ENCODE measurements at places on chromosomes 4 and X.

DNA sequence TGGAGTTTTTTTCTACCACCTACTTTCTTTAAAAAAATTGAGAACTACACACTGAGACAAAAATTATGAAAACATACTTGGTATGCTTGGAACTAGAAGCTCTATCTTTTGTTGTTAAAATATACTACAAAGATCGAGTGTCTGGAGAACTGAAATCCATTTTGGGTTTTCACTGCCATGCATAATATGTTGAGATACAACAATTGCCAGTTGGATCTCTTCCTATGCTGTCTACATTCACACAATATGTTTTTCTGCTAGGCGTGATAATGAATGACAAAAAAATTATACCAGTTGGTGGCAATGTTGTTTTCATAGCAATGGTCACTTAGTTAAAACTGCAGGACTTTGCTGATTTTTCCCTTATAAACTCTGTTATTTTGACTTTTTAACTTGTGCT lies 605.4 kb upstream of the LCORL start:
- no peak for DNase-seq

- DNase-seq, result no peak
Measured at GRCh38 chr4:79047316-79047715, 108.1 kb upstream of the PAQR3 start.

- DNase-seq, result no peak
Measured at GRCh38 chr4:16120720-16121119, 36.9 kb upstream of the PROM1 start.

GRCh38 chr4:37451656-37452055 lies 207.1 kb downstream of the NWD2 start:
- no peak for DNase-seq

DNA sequence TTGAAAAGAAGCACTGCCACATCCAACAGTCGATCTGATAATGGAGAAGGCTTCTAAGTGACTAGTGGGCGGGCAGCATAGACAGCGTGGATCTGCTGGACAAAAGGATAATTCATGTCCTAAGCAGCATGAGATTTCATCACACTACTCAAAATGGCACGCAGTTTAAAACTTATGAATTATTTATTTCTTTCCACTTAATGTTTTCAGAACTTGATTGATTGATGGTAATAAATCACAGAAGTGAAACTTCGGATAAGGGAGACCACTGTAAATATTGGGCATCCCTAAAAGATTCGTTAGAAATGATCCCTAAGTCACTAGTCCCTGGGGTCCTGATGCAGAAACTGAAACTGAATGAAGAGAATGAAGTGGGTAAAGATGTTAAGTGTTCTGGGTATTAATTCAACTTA lies 93.0 kb upstream of the ANK2 start:
- no peak for DNase-seq

DNA sequence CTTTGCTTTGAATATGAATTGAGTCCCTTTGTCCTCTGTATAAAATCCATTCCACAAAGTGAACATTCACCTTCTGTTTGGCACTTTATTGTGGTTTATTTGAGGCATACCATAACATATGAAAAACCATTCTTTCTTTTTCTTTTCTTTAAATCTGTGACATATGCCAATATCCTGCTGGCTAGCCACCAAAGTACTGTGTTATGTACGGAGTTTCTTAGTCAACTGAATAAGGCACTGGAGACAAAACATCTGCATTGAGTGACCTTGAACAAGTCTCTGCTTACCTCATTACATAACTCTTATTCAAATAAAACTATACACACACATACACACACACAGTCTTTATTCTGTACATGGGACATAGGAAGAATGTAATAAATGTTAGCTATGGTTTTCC lies 872.8 kb downstream of the C4orf33 start:
- DNase-seq, result no peak

- DNase-seq, result no peak
Measured at GRCh38 chrX:114058988-114059418, 524.9 kb upstream of the HTR2C start.

Measured in stimulated activated CD8-positive, alpha-beta memory T cell treated with anti-CD3 and anti-CD28 coated beads, Interleukin-4, amount 100 ng/mL, for 1 hour (primary cell).